Endothelial cell (in vitro differentiated cells): ENCODE measurements at places on chromosomes 1 and 21. TPM values are rescaled to one million over a fixed set of nuclear protein-coding genes. Genes with fewer than 3 reads are reported as not detected.

GRCh38 chr1:186828611-186829454 is at the start of gene PLA2G4A:
PLA2G4A (plus strand) TSS chr1:186828949; CDS start chr1:186854355, 25,406 bp downstream.
- peaks cover 8% of the 10 kb centered on the region for H3K4me1 ChIP-seq
- H3K27me3 ChIP-seq, result no peaks in the 10 kb centered on the region
- no peak within 1 kb of the TSS for H3K27ac ChIP-seq
- H3K36me3 ChIP-seq, result no peaks in the 10 kb centered on the region
- peak within 1 kb of the TSS; percentile 91 for H3K4me3 ChIP-seq
- peak; percentile 7 for DNase-seq

GRCh38 chr1:150168960-150169601 is 19.4 kb downstream of the PLEKHO1 start:
- peaks cover 8% of the 10 kb centered on the region for H3K27me3 ChIP-seq
- DNase-seq, result peak; percentile 85
- H3K4me1 ChIP-seq, result no peaks in the 10 kb centered on the region
- H3K4me3 ChIP-seq, result no peak overlapping the region

Gene FAM229A
- 8.5 TPM for total RNA-seq

DNA sequence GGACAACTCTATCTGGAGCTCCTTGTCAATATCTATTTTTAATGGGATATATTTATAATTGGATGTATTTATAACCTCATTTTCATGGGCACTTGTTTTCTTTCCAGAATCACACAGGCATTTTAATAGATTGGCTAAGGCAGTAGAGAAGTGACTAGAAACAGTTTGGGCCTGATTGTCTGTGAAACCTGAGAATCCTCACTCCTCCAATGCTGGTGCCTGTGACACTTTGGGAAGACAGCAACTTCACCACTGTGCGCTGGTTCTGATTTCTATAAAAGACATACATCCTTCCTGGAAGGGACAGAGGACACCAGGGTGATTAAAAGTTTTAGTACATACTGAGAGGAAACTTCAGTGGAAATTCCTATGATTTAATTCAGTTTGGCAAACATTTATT is 39.6 kb upstream of the RXRG start:
- H3K27ac ChIP-seq, result no peak overlapping the region
- H3K4me3 ChIP-seq, result no peak overlapping the region
- peaks cover 6% of the 10 kb centered on the region for H3K4me1 ChIP-seq
- no peak for DNase-seq
- peaks cover 1% of the 10 kb centered on the region for H3K27me3 ChIP-seq

- H3K4me1 ChIP-seq, result peaks cover 40% of the 10 kb centered on the region
- H3K4me3 ChIP-seq, result no peak overlapping the region
- H3K27ac ChIP-seq, result peak overlapping the region; percentile 74
- H3K36me3 ChIP-seq, result peaks cover 5% of the 10 kb centered on the region
- DNase-seq, result no peak
Measured at GRCh38 chr1:39196244-39197215, 8.0 kb upstream of the MACF1 start.

DNA sequence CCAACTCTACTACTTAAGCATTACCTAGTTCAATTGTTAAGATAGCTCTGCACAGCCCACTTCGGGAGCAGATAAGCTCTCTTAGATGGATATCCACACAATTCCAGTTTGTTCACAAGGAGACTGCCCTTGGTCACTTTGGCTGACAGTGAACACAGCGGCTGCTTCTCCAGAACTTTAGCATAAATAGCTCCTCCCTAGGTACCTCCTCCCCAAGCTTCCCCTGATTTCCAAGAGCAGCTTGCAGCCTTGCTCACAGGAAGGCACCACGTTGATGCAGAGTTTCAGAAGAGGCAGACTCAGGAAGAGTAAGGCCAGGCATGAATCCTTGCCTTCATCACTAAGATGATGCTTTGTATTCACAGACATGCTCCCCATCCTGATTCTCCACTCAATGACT is 24.7 kb downstream of the TFF3 start:
- H3K4me1 ChIP-seq, result peaks cover 12% of the 10 kb centered on the region
- H3K27me3 ChIP-seq, result peaks cover 11% of the 10 kb centered on the region
- peaks cover 54% of the 10 kb centered on the region for H3K36me3 ChIP-seq
- H3K27ac ChIP-seq, result no peak overlapping the region
- no peak for DNase-seq

GRCh38 chr1:85991261-85991660 is 165.3 kb downstream of the COL24A1 start:
- H3K27ac ChIP-seq, result no peak overlapping the region
- no peaks in the 10 kb centered on the region for H3K27me3 ChIP-seq
- H3K36me3 ChIP-seq, result no peaks in the 10 kb centered on the region
- DNase-seq, result no peak
- H3K4me3 ChIP-seq, result no peak overlapping the region
- H3K4me1 ChIP-seq, result no peaks in the 10 kb centered on the region

DNA sequence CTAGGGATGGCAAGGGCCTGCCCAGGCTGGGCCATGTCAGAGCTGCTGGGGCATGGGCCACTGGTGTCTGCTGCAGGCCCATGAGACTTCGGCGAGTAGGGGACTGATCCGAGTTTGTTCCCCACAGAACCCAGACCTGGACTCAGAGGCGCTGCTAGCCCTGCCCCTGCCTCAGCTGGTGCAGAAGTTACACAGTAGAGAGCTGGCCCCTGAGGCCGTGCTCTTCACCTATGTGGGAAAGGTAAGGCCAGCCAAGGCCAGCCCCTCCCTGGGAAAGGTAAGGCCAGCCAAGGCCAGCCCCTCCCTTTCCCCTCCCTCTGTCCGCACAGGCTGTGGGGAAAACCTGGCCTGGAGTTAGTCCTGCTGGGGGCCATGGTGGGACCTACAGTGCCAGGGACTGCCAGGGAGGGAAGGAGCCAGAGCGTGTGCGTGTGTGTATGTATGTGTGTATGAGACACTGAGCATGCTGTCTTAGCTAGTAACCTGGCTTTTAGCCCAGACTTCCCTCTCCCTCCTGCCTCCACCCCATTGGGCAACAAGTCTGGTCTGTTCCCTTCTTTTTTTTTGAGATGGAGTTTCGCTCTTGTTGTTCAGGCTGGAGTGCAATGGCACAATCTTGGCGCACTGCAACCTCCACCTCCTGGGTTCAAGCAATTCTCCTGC is 8.0 kb downstream of the FAAH start:
- no peak overlapping the region for H3K27ac ChIP-seq
- peaks cover 2% of the 10 kb centered on the region for H3K4me1 ChIP-seq
- no peaks in the 10 kb centered on the region for H3K36me3 ChIP-seq

DNA sequence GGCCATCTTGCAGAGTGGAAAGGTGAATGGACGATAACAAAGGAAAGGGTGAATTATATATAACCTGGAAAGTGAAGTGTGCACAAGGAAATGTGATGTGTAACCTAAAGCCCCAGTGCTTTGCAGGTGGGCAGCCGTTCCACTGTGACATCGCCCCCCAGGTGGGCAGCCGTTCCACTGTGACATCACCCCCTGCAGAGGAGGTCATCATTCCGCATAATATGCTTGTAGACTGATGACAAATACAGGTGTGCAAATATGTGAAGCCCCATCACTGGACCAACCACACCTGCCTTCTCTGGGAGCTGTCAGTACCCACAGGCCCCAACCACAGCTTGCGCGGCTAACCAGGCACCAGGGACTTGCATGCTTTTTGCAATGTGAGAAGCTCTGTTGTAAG is 4.7 kb upstream of the ZNF496 start:
- no peak for DNase-seq
- no peak overlapping the region for H3K27ac ChIP-seq
- H3K27me3 ChIP-seq, result peaks cover 18% of the 10 kb centered on the region

- no peak overlapping the region for H3K4me3 ChIP-seq
- H3K27ac ChIP-seq, result no peak overlapping the region
- no peaks in the 10 kb centered on the region for H3K36me3 ChIP-seq
- H3K27me3 ChIP-seq, result peaks cover 3% of the 10 kb centered on the region
- peaks cover 8% of the 10 kb centered on the region for H3K4me1 ChIP-seq
Measured at GRCh38 chr1:115189814-115190539, 100.7 kb upstream of the TSPAN2 start.

GRCh38 chr1:195173753-195174152 is 1434.5 kb downstream of the KCNT2 start:
- H3K27ac ChIP-seq, result no peak overlapping the region
- H3K4me1 ChIP-seq, result no peaks in the 10 kb centered on the region
- no peak overlapping the region for H3K4me3 ChIP-seq
- H3K36me3 ChIP-seq, result no peaks in the 10 kb centered on the region
- DNase-seq, result no peak

GRCh38 chr1:220342853-220343252 is 70.6 kb upstream of the RAB3GAP2 start:
- no peaks in the 10 kb centered on the region for H3K36me3 ChIP-seq
- H3K4me3 ChIP-seq, result no peak overlapping the region

Gene CFHR2
- not detected for total RNA-seq

- H3K27ac ChIP-seq, result no peak overlapping the region
- no peak overlapping the region for H3K4me3 ChIP-seq
Measured at GRCh38 chr21:14241297-14241696, 25.3 kb downstream of the RBM11 start.

- H3K27ac ChIP-seq, result no peak overlapping the region
- no peak for DNase-seq
- no peaks in the 10 kb centered on the region for H3K36me3 ChIP-seq
- H3K4me1 ChIP-seq, result no peaks in the 10 kb centered on the region
- H3K4me3 ChIP-seq, result no peak overlapping the region
Measured at GRCh38 chr1:61370913-61371279, 288.5 kb downstream of the NFIA start.

DNA sequence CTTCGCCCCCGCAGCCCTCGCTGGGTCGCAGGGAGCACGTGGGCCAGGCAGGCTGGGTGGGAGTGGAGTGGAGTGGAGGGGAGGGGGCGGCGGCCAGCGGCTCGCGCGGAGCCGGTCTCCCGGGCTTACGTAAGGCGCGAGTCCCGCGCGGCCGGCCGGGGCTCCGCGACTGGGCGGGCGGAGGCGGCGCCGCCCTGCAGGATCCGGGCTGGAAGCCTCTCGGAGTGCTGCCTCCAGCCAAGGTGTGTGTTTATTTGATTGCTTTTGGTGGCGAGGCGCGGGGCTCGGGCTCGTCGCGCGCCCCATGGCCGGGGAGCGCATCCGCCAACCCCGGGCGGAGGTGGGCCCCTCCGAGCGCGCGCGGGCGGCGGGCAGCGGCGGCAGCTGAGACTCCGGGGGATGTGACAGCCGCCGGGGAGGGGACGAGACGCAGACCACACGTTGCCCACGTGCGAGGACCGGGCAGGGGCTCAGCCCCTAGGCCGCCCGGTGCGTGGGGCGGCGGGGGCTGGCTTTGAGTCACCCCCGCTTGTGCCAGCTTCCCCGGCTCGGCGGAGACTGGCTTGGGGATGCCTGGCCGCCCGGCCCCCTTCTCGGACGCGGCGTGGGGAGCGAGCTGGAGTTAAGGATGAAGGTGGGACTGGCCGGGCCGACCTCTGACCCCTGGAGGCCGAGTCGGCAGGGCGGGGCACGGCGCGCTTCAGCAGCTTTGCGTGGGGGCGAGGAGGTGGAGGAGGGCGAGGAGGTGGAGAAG is 402 bp upstream of the AK4 start:
- peak overlapping the region; percentile 89 for H3K4me3 ChIP-seq
- H3K27ac ChIP-seq, result no peak overlapping the region
- DNase-seq, result peak; percentile 44
- H3K27me3 ChIP-seq, result peaks cover 21% of the 10 kb centered on the region
- H3K4me1 ChIP-seq, result peaks cover 24% of the 10 kb centered on the region
- H3K36me3 ChIP-seq, result peaks cover 4% of the 10 kb centered on the region

- no peak overlapping the region for H3K27ac ChIP-seq
- H3K4me1 ChIP-seq, result peaks cover 3% of the 10 kb centered on the region
- DNase-seq, result no peak
- peaks cover 3% of the 10 kb centered on the region for H3K27me3 ChIP-seq
- H3K36me3 ChIP-seq, result no peaks in the 10 kb centered on the region
Measured at GRCh38 chr1:222415441-222415840, 132.5 kb downstream of the HHIPL2 start.

Gene OR10R2
- not detected for total RNA-seq

Gene ADAMTSL4
- total RNA-seq, result 0.36 TPM

Gene CENPF
- total RNA-seq, result 20.8 TPM

DNA sequence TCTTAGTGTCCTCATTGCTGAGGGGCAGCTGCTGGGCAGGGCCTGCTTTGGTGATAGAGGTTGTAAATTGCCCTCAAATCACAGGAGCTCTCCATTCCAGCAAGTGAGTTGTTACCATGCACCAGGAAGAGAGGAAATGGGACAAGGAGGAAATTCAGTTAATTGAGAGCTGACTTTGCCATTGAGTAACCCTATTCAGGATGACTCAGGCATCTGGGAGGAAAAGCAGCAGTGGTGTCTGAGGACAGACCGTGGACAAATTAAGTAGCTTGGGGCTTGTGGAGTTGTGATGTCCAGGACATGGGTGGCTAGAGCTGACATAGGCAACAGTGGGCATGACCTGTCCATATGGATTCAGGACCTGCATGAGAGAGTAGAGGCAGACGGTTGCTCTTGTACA is 5.9 kb downstream of the ARHGEF10L start:
- H3K36me3 ChIP-seq, result no peaks in the 10 kb centered on the region
- H3K4me1 ChIP-seq, result peaks cover 12% of the 10 kb centered on the region
- DNase-seq, result no peak
- H3K4me3 ChIP-seq, result no peak overlapping the region
- H3K27me3 ChIP-seq, result peaks cover 6% of the 10 kb centered on the region

- peaks cover 4% of the 10 kb centered on the region for H3K4me1 ChIP-seq
- no peak for DNase-seq
- H3K27ac ChIP-seq, result peak overlapping the region; percentile 31
- H3K27me3 ChIP-seq, result peaks cover 10% of the 10 kb centered on the region
Measured at GRCh38 chr1:31790140-31790539, 25.7 kb downstream of the SPOCD1 start.

DNA sequence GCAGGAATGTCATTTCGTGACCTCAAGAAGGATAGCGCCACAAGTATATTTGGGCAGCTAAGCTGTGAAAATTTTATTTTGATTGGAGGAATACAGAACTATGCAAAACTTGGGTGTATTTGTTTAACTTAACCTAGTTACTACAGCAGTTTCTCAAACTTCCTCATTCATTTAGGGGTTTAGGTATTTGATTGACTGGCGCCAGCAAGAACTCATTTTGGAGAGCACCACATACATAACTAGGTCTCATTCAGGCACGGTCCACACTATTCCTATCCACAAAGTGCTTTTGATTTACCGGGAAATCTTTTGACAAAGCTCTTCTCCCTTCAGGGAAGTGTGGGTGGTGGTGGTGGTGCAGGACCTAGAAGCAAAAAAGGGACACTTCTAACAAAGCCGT is 155.1 kb upstream of the NRIP1 start:
- H3K27me3 ChIP-seq, result peaks cover 3% of the 10 kb centered on the region
- no peak for DNase-seq
- peaks cover 8% of the 10 kb centered on the region for H3K4me1 ChIP-seq
- no peak overlapping the region for H3K4me3 ChIP-seq

GRCh38 chr1:26045722-26046245 is at the start of gene SLC30A2:
SLC30A2 (minus strand) TSS chr1:26046118; CDS start chr1:26045896, 222 bp downstream.
- no peaks in the 10 kb centered on the region for H3K36me3 ChIP-seq
- DNase-seq, result peak; percentile 28
- H3K27me3 ChIP-seq, result peaks cover 25% of the 10 kb centered on the region
- peak within 1 kb of the TSS; percentile 8 for H3K4me3 ChIP-seq

Gene PEA15
- total RNA-seq, result 593 TPM

- peaks cover 52% of the 10 kb centered on the region for H3K4me1 ChIP-seq
- peak overlapping the region; percentile 52 for H3K4me3 ChIP-seq
- H3K27me3 ChIP-seq, result peaks cover 8% of the 10 kb centered on the region
- H3K27ac ChIP-seq, result peak overlapping the region; percentile 91
- no peaks in the 10 kb centered on the region for H3K36me3 ChIP-seq
Measured at GRCh38 chr1:61453111-61453961, 271.6 kb downstream of the TM2D1 start.
